ENCODE measurements at places on chromosomes 5 and 9.

GRCh38 chr9:73155968-73156864 is 4.6 kb downstream of the ANXA1 start:
- DNase-seq, result no peak

DNA sequence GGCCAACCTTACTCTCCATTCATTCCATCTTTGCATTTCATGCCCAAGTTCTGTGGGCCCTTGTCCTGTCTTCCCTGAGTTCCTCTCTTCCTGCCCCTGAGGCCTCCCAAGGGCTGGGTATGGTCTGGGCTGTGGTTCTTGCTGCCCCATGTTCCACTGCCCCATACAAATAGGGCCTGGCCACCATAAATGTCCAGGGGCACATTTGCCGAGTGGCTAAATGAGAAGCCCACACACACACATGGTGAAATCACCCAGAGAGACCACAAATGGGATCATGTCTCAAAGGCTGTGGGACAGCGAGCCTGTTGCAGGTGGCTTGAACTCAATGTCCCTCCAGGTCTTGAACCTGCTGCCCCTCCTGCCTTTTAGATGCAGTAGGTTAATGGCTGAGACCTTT is 1.2 kb downstream of the TIFAB start:
- no peak for DNase-seq

DNA sequence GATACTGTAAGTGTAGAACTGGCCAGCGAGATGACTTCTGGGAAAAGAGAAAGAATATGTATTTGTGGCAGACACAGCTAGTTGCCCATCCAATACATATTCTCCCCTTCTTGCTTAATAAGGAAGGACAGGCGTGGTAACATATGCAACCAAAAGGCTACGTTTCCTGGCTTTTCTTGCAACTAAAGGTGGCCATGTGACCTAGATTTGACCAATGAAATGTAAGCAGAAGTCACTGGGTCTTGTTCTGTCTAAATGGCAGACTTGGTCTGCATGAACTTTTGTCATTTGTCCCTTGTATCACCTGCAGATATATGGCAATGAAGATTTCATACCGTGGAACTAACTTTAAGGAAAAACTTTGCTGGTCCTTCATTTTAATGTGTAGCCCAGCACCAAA is 183.8 kb downstream of the CDH12 start:
- no peak for DNase-seq

GRCh38 chr5:171954721-171955120 is 51.7 kb downstream of the FBXW11 start:
- peak; percentile 36 for DNase-seq

DNA sequence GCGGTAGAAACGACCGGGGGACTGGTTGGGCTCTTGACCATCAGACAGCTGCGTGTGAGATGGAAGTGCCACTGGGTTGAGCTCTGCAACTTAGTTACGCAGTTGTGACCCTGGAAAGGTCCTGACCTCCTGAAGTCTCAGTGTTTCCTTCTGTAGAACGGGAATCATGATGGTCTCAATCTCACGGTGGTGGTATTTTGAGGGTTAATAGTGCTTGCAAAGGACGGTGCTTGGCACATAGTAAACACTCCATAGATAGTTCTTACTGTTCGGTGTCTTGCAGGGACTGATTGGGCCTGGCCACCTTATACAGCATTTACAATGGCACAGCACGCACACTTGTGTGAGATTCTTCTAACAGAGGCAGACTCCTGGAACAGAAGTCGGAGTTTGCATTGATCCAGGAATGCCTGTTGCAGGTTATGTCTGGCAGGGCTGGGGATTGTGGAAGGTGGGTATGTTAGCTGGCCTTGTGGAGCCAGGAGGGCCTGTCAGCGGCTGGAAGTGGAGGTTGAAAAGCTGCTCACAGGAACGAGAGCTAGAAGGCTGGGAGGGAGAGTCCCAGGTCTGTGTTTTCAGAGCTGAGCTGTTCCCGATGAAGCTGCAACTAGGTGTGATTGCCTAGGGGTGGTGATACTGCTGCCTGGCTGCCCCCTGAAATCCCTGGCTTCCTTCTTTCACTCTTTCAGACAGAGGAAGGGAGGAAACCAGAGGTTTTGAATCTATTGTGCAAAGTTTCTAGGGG is 962 bp upstream of the TXN start:
- DNase-seq, result no peak

GRCh38 chr5:120882038-120882775 is 418.1 kb downstream of the PRR16 start:
- DNase-seq, result no peak

DNA sequence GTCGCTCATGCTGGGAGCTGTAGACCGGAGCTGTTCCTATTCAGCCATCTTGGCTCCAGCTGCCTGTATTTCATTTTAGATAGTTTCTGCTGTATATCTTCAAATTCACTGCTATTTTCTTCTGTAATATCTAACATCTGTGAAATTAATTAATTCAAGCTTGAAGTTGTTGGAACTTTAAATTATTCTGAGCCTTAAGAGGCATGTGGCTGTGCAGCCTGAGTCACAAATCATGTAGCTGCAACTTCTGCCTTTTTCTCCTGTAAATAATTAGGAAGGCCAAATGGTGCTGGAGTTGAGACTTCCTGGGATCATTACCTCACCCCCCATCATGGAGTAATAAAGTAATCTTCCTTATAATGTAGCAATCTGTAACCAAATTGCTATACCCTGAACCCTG is 183.3 kb upstream of the PCSK5 start:
- DNase-seq, result peak; percentile 11

GRCh38 chr9:68805890-68806517 is 101.0 kb downstream of the PIP5K1B start:
- DNase-seq, result no peak

DNA sequence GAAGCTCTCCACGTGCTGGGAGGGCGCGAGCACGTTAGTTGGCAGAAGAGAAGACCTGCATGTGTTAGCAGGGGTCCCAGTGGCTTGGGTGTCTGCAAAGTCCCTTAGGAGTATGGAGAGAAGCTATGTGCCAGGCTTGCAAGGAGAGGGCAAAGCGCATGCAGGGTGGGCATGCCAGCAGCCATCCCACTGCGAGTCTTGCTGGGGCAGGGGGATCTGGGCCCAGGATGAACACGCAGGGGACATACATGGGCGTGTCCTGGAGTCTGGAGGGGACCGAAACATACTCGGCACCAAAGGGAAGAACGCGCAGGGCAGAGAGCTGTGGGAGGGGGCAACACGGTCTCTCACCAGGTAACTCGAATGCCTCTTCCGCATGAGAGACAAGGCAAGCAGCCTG is 43.6 kb upstream of the IPPK start:
- no peak for DNase-seq

GRCh38 chr5:1003296-1003937 is 5.2 kb upstream of the NKD2 start:
- no peak for DNase-seq

GRCh38 chr5:2905741-2906140 is 154.3 kb upstream of the IRX2 start:
- no peak for DNase-seq

- no peak for DNase-seq
Measured at GRCh38 chr5:54518146-54518817, 723 bp downstream of the SNX18 start.

DNA sequence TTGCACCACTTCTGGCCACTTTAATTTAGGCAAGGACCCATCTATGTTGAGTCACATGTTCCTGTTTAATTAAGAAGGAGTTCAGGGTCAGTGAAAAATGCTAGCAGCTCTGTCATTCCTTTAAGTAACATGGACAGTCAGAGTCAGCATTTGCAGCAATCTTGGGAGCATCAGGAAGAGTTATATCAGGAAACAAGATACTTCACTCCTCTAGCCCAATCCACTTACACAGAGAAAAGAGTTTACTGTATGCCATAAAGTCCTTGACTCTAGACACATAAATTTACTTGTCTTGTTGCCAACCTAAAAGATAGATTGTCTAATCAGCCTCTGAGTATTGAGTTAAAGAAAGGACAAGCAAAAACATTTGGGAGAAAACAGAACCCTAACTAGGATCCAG is 266.7 kb downstream of the PJA2 start:
- DNase-seq, result no peak

- DNase-seq, result peak; percentile 99
Measured at GRCh38 chr9:21836437-21837161, 34.2 kb downstream of the MTAP start.

- peak; percentile 25 for DNase-seq
Measured at GRCh38 chr5:103272377-103272776, 13.8 kb downstream of the MACIR start.

GRCh38 chr9:19618816-19619215 is 170.0 kb downstream of the SLC24A2 start:
- DNase-seq, result no peak

- no peak for DNase-seq
Measured at GRCh38 chr5:102049517-102049916, 246.6 kb downstream of the SLCO4C1 start.

GRCh38 chr5:14365831-14366430 is 215.7 kb upstream of the OTULINL start:
- DNase-seq, result peak; percentile 27

DNA sequence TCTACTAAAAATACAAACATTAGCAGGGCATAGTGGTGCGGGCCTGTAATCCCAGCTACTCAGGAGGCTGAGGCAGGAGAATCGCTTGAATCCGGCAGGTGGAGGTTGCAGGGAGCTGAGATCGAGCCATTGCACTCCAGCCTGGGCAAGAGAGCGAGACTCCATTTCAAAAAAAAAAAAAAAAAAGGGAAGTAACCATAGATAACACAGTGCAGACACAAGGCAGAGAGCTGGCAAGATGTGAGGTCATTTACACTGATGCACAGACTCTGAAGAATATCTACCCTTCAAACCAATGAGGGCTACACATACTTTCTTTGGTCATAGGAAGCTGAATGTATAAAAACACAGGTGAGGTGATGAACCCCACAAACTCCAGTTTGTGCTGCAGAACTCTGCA is 131.9 kb downstream of the DCP2 start:
- no peak for DNase-seq

- DNase-seq, result no peak
Measured at GRCh38 chr5:109921735-109922380, 232.1 kb downstream of the MAN2A1 start.

GRCh38 chr5:53946405-53947100 is 363.8 kb downstream of the ARL15 start:
- no peak for DNase-seq

- DNase-seq, result no peak
Measured at GRCh38 chr9:136090768-136091581, 4.1 kb downstream of the NACC2 start.

- no peak for DNase-seq
Measured at GRCh38 chr5:5632678-5633077, 210.2 kb downstream of the ICE1 start.

GRCh38 chr9:76651119-76651705 is 113.0 kb upstream of the PCA3 start:
- DNase-seq, result no peak

GRCh38 chr9:38720083-38720745 is at the start of gene FAM240B:
TSS of gene FAM240B (minus strand) at chr9:38720133. CDS start at chr9:38703999, 16,134 bp downstream.
- DNase-seq, result peak; percentile 61

DNA sequence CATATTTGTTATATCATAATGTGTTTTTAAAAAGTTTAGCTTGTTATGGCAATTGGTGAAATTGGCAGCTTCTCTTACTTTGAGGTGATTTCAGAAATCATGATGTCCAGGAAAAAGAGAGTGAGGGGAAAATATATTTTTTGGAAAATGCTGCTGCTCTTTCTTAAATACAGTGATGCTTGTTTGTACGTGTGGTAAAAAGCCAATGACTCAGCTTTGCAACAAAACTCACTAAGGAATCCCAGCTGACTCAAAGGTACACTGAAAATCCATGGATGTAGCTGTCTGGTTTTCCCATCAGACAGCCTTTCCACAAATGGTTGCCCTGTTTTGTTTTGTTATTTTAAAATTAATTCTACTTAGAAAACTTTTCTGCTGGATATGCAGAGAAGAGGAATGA is 306.4 kb upstream of the PAPPA start:
- DNase-seq, result peak; percentile 70

GRCh38 chr5:139645430-139645871 is 2.7 kb upstream of the CXXC5 start:
- no peak for DNase-seq

DNA sequence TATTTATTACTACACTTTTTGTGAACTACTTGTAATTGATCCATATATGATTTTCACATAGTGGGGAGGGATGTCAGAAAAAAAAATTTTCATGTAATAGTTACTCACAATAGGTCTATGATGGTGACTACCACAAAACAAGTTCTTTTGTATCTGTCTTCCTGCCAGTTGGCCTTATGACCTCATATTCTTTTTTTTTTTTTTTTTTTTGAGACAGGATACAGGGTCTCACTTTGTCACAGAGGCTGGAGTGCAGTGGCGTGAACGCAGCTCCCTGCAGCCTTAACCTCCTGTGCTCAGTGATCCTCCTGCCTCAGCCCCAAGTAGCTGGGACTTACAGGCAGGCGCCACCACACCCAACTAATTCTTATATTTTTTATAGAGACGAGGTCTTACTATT is 10.9 kb downstream of the SEC24A start:
- DNase-seq, result no peak

DNA sequence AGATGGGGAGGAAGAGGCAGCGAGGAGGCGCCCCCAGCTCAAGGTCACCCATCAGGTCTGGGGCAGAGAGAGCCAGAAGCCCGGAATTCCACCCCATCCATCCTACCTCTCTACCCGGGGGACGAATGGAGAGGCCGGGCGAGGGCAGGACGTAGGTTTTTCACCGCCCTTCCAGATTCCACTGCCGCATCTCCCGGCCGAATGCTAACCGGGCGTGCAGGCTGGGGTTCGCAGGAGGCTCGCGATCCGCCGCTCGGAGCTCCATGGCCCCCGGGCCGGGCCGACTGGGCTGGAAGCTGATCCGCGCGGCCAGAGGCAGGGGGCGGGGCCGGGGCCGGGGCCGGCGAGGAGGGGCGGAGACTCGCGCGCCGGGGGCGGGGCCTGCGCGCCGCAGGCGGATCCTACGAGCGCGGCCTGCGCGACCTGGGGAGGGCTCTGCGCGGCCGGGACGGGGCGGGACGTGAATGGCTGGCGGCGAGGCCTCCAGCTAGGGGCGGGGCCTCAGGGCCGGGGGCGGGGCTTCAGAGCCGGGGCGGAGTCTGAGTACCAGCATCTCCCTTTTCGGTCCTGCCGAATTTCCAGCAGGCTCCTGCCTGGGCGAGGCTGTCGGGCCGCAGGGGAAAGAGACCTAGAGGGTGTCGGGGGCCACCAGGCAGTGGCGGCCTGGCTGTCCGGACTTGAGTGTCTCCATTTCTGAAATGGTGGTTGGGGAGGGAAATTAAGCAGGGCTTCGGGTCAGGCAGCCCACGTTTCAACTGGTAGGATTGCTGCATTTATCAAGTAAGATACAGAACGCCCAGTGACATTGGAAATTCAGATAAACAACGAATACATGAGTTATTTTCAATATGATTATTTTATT is at the start of gene ST6GALNAC4:
TSS of gene ST6GALNAC4 (minus strand) at position 322 of the 862 bp plus-strand sequence. CDS start 622 bp downstream, outside the sequence.
- peak; percentile 90 for DNase-seq

Data from fibroblast of upper back skin (primary cell).